SJSA1 (cell line): ENCODE measurements at places on chromosomes 1 and 21. TPM values are rescaled to one million over a fixed set of nuclear protein-coding genes. Genes with fewer than 3 reads are reported as not detected.

Gene CELA3B
- not detected in 2 replicates for total RNA-seq

Gene RXRG
- total RNA-seq: not detected in 2 replicates

Gene SASS6
- 11.3 and 13.0 TPM in 2 replicates for total RNA-seq

Gene WDR64
- total RNA-seq: 0.24 TPM in 1 of 2 replicates, not detected in the other

Gene BCAR3
- 49.5 and 50.4 TPM in 2 replicates for total RNA-seq
